Activated CD4-positive, alpha-beta T cell treated with anti-CD3 and anti-CD28 coated beads, Interleukin-2, amount 50 U/mL, for 1 hour (primary cell): ENCODE measurements at places on chromosomes 2 and 18.

- DNase-seq: no peak
These were observed 387.6 kb downstream of the FIGN start for GRCh38 chr2:163347982-163348856.

DNA sequence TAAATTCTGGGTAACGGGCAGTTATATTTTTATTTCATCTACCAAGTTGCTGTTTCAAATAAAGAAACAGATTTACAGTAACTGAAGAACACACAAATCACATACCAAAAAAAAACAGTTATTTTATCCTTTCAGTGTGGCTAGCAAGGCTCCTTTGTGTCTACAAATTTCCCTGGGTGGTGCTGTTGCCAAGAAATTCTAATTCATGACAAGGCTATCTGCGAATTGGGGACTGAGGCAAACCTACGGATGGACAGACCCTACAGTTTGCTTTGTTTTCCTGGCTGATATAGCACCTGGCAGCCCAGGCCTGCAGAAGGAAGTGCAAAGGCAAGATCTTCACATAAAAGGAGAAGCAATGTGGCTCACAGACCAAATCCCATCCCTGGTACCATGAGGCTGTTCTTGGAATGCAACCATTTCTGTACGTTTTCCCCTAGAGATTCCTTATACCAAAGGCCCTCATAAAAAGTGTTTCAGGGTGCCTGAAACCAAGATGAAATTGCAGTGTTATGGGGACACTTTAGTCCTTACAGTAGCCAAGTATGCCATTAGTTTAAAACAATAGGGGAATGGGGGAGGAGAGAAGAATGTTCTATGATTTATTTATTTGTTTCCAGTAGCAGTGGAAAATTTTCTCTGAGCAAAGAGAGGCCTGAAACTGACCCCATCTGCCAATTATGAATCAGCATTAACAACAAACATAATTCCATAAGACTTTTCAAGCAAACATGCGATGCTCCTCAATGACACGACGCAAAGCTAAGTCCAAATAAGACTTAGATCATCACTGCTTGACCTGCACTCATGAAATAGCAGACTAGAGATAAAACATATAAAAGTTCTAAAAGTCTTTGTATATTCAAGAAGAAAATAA lies 4.3 kb downstream of the KLF7 start:
- no peak for DNase-seq

- DNase-seq: no peak
These were observed 67.9 kb downstream of the RHOB start for GRCh38 chr2:20514596-20515269.

- DNase-seq: no peak
These were observed 42.8 kb downstream of the KLHL14 start for GRCh38 chr18:32730068-32730467.

DNA sequence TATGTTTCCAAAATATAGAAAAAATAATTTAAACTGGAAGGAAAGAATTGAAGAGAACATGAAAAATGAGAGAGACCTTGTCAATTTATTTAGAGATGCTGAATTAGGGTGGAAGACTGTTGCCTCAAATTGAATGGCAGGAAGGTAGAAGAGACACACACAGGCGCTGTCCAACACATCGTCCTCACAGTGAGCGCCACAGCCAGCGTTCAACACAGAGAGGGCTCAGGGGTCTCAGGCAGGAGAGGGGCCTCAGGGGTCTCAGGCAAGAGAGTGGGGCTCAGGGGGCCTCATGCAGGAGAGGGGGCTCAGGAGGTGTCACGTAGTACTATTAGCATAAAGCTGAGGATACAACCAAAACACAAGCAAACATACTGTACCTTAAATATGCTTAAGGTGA lies 65.7 kb downstream of the TMEM18 start:
- DNase-seq: no peak

DNA sequence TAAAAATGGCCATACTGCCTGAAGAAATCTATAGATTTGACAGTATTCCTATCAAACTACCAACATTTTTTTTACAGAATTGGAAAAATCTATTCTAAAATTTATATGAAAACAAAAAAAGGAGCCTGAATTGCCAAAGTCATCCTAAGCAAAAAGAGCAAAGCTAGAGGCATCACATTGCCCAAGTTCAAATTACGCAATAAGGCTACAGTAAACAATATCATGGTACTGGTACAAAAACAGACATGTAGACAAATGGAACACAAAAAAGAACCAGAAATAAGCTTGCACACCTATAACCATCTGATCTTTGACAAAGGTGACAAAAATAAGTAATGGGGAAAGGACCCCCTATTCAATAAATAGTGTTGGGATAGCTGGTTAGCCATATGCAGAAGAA lies 50.2 kb upstream of the THSD7B start:
- no peak for DNase-seq

DNA sequence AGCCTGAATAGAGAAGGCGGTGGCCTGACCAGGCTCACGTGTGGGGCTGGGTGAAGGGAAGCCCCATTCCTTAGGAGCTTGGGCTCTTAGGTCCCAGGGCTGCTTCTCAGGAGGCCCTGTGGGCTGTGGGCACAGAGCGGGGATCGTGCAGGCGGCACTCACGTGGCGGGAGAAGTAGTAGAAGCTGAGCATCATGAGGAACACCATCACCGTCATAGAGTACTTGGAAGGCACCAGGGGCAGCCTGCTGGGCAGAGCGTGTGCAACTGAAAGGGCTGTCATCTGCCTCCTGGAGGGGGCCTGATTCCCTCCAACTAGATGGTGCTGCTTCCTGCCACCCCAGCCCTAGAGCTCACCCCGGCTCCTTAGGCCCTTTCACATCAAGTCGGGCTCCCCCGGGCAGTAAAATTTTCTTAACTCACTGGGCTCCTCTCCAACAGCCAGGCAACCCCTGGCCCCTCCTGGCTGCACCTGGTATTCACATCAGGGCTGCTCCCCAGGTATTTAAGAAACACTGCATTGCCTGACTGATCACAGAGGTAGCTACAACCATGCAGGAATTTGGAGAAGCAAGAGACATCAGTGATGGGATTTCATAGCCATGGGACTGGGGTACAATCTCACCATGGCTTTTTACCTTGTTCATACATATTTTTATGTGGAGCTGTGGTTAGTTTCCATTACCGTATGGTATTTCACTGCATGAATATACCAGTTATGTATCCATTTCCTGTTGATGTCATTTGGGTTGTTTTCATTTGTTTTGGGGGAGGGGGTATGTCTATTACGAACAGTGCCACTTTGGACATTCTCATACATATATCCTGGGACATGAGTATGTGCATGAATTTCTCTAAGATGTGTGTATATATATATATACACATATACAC lies 32.9 kb downstream of the CENPO start:
- no peak for DNase-seq

DNA sequence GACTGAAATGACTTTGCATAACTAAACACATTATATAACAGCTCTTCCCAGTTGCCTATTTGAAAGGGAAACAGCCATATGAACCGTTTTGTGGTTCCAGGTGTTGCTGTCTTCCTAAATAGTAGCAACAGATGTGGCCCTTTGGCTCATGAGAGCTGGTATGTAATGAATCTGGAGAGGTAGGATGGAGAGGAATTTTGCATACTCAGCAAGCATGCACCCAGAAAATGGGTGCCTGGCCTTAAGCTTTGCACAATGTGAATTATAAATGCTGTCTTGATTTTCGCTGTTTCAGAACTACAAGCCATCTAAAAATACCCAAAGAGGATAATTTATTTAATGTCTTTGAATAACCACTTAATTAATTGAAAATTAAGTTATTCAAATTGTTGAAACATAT lies 15.6 kb upstream of the ERBB4 start:
- DNase-seq: no peak

GRCh38 chr2:97699765-97700444 lies 13.5 kb upstream of the ZAP70 start:
- DNase-seq: peak; percentile 61

DNA sequence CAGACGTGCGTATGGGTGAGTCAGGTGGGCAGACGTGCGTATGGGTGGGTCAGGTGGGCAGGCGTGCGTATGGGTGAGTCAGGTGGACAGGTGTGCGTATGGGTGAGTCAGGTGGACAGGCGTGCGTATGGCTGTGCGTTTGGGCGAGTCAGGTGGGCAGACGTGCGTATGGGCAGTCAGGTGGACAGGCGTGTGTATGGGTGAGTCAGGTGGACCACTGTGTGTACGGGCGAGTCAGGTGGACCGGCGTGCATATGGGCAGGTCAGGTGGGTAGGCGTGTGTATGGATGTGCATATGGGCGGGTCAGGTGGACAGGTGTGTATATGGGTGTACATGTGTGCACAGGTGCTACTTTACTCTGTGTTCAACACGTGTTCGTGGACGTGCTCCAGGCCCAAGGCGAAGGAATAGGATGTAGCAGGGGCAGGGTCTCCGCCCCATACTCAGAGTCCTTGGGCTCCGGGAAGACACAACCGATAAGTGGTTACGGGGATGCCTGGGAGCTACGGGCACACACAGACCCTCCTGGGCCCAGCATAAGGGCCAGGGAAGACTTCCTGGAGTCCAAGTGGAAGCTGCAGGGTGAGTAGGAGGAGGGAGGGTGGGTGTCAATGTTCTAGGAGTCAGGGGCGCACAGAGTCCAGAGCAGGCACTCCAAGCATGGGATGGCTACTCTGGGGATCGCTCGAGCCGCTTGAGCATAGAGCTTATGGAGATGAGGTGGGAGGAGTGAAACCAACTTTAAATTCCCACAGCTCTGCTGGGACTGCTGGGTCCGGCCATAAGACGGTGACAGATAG lies 27.1 kb upstream of the KLF11 start:
- DNase-seq: no peak

DNA sequence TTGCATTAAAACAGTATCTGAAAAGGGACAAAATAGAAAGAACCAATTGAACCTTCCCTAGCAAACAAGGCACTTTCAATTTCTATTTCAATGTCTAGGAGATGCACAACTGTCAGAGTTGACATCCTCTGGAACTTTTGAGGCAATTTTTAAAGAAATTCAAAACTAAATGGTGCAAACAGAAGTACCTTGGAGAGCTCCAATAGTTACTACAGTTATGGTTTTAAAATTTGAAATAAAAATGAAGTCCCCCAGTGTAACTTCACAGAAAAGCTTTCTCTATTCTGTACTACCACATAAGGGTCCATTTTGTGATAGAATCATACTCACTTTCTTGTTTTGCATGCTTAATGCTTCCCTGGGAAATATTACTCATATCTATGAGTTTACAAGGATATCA lies 162.1 kb downstream of the KCNH7 start:
- DNase-seq: no peak

- no peak for DNase-seq
These were observed 247.4 kb downstream of the SOX11 start for GRCh38 chr2:5939553-5939952.

GRCh38 chr2:143193121-143193520 lies 63.9 kb downstream of the ARHGAP15 start:
- DNase-seq: no peak

GRCh38 chr2:52405980-52406379 lies 1361.6 kb upstream of the CHAC2 start:
- DNase-seq: no peak

GRCh38 chr2:235827585-235827992 lies 333.7 kb downstream of the AGAP1 start:
- no peak for DNase-seq

DNA sequence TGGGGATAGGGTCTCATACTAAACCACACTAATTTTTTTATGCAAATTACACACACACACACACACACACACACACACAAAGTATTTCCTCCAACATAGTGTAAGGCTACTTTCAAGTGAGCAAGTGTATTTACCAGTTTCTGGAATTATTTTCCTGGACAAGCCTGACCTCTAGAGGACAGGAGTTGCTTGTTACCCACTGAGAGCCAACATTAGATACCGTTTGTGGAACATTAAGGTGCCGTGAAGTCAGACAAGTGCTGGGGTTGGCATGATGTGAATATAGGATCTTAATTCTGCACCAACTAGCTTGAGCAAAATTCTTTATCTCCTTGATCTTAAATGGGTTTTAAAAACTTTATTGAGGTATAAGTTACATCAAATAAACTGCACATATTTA lies 39.3 kb upstream of the SERPINB2 start:
- no peak for DNase-seq

DNA sequence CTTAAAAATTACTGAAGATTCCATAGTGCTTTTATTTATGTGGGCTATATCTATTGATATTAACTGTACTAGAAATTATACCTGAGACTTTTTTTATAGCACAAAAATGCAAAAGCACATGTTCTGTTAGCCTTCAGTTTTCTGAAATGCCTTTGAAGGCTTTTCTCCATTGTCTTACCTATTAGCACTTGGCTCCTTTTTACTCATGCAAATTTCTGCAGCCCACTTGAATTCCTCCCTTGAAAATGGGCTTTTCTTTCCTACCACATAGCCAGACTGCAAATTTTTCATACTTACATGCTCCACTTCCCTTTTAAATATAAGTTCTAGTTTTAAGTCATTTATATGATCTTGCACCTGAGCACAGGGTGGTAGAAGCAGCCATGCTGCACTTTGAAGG lies 453.0 kb upstream of the TRIB2 start:
- DNase-seq: no peak

DNA sequence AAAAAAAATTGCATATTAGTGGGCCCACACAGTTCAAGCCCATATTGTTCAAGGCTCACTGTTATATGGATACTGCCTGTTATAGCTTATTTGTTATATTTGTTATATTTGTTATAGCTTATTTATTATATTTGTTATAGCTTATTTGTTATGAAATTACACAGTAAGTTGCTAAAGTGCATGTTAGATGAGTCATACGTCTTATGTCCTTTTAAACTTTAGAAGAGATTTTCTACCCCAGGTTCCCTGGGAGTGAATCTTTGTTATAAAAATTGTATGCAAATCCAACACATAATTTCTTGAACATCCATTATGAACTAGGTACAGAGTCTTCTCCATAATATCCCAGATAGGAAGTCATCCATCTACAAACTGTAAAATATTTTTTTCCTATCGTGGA lies 22.1 kb downstream of the HTR2B start:
- DNase-seq: no peak

GRCh38 chr18:3916082-3916481 lies 466.1 kb downstream of the TGIF1 start:
- DNase-seq: no peak

DNA sequence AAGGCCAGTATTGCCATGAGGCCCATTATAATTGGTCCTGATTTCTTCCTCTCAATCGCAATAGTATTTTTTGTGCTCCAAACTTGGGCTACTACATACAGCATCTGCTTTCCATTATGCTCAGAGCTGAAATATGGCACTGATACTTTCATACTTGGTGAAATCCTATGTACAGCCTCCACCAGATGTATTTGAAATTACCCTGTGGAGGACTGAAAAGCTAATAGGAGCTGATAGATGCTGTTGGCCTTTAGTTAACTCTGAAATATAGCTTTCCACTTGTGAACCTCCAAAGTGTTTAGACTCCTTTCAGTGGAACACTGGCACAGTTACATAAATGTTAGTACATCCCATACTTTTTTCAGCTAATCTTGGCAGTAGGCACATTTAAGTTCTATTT lies 205.7 kb downstream of the NEDD4L start:
- DNase-seq: no peak
